PC-9 (cell line): ENCODE measurements at places on chromosomes 16 and 17. TPM values are rescaled to one million over a fixed set of nuclear protein-coding genes. Genes with fewer than 3 reads are reported as not detected.
A peak's percentile ranks its signal among the peaks of the same experiment; 100 is the strongest.

DNA sequence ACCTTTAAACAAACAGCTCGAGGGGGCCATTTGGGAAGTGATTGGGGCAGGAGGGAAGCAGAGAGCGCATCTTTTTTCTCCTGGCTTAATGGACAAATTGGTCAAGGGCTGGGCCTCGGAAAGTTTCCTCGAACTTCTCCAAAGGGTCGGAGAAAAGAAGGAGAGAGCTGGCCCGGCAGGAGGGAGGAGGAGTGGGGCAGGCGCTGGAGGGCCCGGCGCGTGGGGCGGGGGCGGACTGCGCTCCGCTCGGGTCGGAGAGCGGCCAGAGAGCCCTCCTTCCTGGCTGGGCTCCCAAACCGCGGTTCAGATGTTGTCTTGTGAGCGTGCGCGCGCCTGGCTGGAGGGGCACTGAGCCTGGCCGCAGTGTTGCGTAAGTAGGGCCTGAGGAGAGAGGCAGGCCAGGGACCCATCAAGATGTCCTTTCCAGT, 1.2 kb downstream of the MMP2 start:
- H3K27ac ChIP-seq: no peak overlapping the region
- no peaks in the 10 kb centered on the region for H3K36me3 ChIP-seq
- H3K4me1 ChIP-seq: peaks cover 6% of the 10 kb centered on the region; the same call in 1 of the 2 replicates
- no peak for DNase-seq
- no peaks in the 10 kb centered on the region for H3K27me3 ChIP-seq

ANKRD40CL gene
- total RNA-seq: not detected in 2 replicates

DNA sequence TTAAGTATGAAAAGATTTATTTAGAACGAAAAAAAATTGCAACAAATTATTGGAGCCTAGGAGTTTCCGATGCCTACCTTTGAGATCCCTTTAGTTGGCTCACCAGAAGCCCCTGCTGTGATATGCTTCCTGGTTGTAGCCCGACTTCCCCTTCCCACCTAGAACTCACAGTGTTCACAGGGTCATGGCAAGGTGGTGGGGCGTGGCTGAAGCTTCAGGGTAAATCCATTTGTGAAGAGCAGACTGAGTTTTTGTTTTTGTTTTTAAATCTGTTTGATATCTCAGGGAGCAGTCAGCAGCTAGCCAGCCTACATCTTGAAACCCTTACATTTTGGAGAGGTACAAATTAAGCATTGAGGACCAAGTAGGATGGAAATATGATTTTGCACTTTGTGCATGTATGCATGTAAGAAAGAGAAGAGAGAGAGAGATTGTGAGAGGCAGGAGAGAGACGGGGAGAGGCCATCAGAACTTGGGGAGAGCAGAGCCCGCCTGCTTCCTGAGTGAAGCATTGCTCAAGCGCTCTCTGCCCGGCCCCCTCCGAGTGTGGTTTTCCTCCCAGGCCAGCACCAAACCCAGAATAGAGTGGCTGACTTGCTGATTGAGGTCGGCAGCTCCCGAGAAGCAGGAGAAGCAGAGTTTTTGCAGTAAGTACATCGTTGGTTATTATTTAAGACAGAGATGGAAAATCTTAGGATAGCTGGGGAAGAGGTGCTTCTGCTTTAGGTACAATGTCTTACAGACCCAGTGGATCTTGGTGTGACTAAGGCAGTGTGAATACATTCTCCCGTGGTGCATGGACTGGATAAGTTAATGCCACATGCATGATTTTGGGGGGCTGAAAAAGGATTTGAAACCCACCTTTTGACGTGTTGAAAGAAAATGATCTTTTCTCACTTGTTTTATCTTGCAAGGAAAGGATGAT, 64.2 kb downstream of the SPECC1 start:
- no peaks in the 10 kb centered on the region for H3K27me3 ChIP-seq
- H3K4me1 ChIP-seq: no peaks in the 10 kb centered on the region
- no peaks in the 10 kb centered on the region for H3K36me3 ChIP-seq
- no peak overlapping the region for H3K4me3 ChIP-seq
- no peak overlapping the region for H3K27ac ChIP-seq

ASPA gene
- not detected in 2 replicates for total RNA-seq

- H3K27ac ChIP-seq: no peak overlapping the region
- H3K4me1 ChIP-seq: no peaks in the 10 kb centered on the region
- no peaks in the 10 kb centered on the region for H3K36me3 ChIP-seq
- no peak for DNase-seq
- H3K27me3 ChIP-seq: no peaks in the 10 kb centered on the region
These were observed 20.4 kb downstream of the CEP131 start for GRCh38 chr17:81202318-81202717.

DNA sequence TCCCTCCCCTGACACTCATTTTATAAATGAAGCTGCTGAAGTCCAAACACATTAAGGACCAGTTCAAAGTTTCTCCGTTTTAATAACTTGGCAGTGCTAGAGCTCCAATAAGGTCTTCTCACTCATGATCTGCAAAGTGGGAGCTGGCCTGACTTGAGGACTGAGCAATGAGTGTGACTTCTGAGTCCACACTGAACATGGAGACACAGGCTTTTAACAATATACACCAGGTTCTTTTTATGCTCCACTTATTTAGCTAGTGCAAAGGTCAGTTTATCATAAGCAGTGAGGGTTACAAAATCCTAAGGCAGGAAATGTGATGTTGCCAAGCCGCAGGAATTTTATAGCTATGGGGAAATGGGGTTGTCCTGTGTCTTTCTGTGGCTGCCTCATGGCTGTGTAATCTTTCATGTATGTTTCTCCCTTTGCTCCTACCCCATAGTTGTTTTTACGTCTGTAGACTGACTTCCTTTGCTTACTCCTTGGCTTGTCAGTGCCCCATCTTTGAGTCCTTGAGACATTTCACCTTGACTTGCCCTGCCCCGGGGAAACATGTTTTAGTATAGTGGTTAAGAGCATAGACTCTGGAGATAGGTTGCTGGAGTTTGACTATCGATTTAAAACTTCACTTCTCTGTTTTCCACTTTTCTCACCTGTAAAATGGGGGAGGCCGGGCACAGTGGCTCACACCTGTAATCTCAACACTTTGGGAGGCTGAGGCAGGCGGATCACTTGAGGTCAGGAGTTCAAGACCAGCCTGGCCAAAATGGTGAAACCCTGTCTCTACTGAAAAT, 12.2 kb upstream of the MMD start:
- peak; percentile 64 for DNase-seq
- H3K4me3 ChIP-seq: peak overlapping the region; percentile 50
- H3K27ac ChIP-seq: peak overlapping the region; percentile 97
- H3K4me1 ChIP-seq: peaks cover 62% of the 10 kb centered on the region

- H3K27ac ChIP-seq: no peak overlapping the region
- no peak for DNase-seq
- H3K36me3 ChIP-seq: no peaks in the 10 kb centered on the region
- no peak overlapping the region for H3K4me3 ChIP-seq
- peaks cover 55% of the 10 kb centered on the region for H3K4me1 ChIP-seq
- no peaks in the 10 kb centered on the region for H3K27me3 ChIP-seq
These were observed 14.7 kb downstream of the RARA start for GRCh38 chr17:40323391-40324381.

CFAP97D1 gene
- not detected in 2 replicates for total RNA-seq

- H3K27ac ChIP-seq: no peak overlapping the region
- no peak overlapping the region for H3K4me3 ChIP-seq
- H3K36me3 ChIP-seq: no peaks in the 10 kb centered on the region
- peaks cover 10% of the 10 kb centered on the region for H3K4me1 ChIP-seq
- no peaks in the 10 kb centered on the region for H3K27me3 ChIP-seq
These were observed 45.9 kb downstream of the SLC6A2 start for GRCh38 chr16:55701442-55702319.

SDR42E2 gene
- not detected in 2 replicates for total RNA-seq

GRCh38 chr17:31562376-31562840, 170.9 kb downstream of the RAB11FIP4 start:
- H3K4me1 ChIP-seq: peaks cover 59% of the 10 kb centered on the region
- no peaks in the 10 kb centered on the region for H3K27me3 ChIP-seq
- peak overlapping the region; percentile 74 for H3K27ac ChIP-seq
- H3K36me3 ChIP-seq: peaks cover 5% of the 10 kb centered on the region; the same call in 1 of the 2 replicates
- DNase-seq: no peak

- H3K27me3 ChIP-seq: 0 out of 2 replicates have a peak, but pooled peaks cover 2% of the 10 kb centered on the region
- no peak overlapping the region for H3K27ac ChIP-seq
- no peak for DNase-seq
- no peaks in the 10 kb centered on the region for H3K36me3 ChIP-seq
- no peak overlapping the region for H3K4me3 ChIP-seq
These were observed 407.1 kb upstream of the XYLT1 start for GRCh38 chr16:17877821-17878360.

GRCh38 chr16:23256440-23256839, 45.7 kb upstream of the SCNN1B start:
- H3K27me3 ChIP-seq: no peaks in the 10 kb centered on the region
- no peaks in the 10 kb centered on the region for H3K36me3 ChIP-seq
- H3K27ac ChIP-seq: peak overlapping the region; percentile 94

DNA sequence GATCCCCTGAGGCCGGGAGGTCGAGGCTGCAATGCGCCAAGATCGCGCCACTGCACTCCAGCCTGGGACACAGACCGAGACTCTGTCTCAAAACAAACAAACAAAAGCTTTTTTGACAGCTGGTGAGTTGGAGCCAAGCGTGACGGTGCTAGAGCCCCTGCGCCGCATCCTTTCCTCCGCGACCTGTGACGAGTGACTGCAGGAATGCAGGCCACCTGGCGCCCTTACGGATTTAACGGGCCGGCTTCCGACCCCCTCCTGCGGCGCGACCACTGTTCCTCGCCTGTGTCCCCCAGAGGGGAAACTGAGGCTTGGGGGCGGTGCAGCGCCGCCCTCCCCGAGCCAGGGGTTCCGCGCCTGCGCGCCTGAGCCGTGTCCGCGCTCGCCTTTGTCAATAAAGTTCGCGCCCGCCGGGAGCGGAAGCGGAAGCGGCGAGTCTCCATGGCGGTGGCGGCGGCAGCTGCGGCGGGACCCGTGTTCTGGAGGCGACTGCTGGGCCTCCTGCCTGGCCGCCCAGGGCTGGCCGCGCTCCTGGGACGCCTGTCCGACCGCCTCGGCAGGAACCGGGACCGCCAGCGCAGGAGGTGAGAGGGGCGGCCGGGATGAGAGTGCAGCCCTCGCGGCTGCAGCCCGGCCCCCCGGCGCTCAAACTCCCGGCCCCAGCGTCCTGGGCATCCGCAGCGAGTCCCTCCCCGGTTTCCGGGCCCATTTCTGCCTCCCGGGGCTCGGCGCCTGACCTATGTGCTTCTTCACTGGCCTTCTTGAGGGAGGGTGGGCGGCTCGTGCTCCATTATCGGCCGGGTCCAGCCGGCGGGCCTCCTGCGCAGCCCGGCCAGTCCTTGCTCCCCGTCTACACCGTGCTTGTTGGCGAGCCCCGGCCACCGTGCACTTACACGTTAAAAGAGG, at the start of gene PGS1:
PGS1 (plus strand) TSS at position 425 of the 906 bp plus-strand sequence; CDS start at position 442, 17 bp downstream.
- no peaks in the 10 kb centered on the region for H3K36me3 ChIP-seq
- peak within 1 kb of the TSS; percentile 75 for H3K27ac ChIP-seq
- H3K4me1 ChIP-seq: peaks cover 40% of the 10 kb centered on the region
- H3K27me3 ChIP-seq: no peaks in the 10 kb centered on the region

DNA sequence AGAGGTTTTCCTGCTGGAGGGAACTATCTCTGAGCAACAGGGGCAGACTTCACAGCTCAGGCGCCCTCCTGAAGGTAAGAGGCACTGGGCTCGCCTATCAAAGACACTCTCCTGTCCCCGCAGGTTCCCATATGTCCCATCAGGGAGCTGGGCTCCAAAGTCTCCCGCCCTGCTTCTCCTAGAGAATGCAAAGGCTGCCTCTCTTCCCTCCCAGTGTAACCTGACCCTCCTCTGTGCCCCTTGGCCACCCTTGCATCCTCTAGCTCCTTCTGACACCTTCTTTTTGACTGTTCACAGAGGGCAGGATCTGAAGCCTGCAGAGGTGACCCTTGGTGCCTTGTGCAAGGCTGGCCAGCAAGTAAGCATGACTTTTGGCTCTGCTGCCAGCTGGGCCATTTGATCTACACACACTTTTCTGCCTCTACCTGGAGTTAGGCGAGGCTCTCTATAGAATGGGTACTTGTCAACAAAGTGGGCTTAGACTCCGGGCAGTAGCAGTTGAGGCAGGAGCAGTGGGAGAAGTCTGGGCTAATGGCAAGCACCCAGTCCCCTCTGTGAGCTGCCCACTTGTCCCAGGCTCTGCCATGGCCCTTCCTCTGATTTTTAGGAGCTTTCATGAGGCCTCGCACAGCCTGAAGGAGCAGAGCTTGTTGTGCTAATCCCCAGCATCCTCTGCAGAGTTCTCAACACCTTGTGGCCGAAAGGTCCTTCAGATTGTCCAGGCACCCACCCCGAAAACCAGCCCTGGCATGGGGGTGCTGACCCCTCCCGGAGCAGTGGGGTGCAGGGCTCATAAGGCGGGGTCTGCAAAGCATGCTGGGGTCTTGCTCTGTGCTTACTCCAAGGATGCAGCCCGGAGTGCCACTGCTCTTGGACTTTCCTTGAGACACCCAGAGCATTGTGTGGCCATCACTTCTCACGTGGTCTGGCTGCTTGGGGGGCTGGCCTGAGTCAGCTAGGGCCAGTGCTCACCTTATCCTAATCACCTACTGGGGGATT, 122.9 kb downstream of the METRNL start:
- no peak overlapping the region for H3K27ac ChIP-seq
- H3K4me1 ChIP-seq: peaks cover 23% of the 10 kb centered on the region
- DNase-seq: no peak
- H3K4me3 ChIP-seq: no peak overlapping the region
- no peaks in the 10 kb centered on the region for H3K27me3 ChIP-seq

GRCh38 chr16:57258910-57259475, 13.9 kb downstream of the ARL2BP start:
- H3K4me3 ChIP-seq: no peak overlapping the region
- no peaks in the 10 kb centered on the region for H3K27me3 ChIP-seq
- peaks cover 31% of the 10 kb centered on the region for H3K4me1 ChIP-seq
- no peak for DNase-seq
- no peak overlapping the region for H3K27ac ChIP-seq

- DNase-seq: no peak
- no peak overlapping the region for H3K4me3 ChIP-seq
- H3K27me3 ChIP-seq: no peaks in the 10 kb centered on the region
These were observed 51.7 kb downstream of the ZFPM1 start for GRCh38 chr16:88504489-88505404.

SP6 gene
- total RNA-seq: 13.3 and 14.9 TPM in 2 replicates

DNA sequence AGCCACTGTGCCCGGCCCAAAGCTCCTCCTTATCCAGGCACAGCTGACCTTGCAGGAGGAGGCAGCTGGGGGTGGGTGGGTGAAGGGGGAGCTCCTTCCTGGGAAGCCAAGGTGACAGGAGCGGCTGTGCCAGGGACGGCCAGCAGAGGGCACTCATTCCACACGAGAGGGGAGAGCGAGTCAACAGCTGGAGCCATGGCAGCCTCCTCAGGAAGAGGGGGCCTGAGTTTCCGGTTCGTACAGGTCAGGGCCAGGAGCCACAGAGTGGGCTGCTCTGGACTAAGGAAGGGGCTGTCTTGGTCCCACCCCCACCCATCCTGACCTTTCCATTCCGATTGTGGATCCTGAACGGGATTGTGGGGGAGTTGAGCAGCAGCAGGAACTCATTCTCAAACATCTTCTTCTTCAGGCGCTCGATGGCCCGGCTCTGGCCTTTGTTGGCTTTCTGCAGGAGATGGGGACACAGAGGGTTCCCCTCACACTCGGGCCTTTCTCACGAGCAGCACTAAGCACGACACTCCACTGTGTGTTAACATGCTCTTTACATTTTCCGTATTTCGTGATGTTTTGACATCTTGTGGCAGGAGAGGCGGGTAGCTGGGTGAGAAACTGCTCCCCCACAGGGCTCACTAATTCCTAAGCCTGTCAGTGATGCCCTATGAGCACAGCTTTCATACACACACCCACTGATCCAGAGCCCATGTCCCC, 61.6 kb downstream of the TIMM22 start:
- H3K27me3 ChIP-seq: no peaks in the 10 kb centered on the region
- H3K4me1 ChIP-seq: peaks cover 11% of the 10 kb centered on the region
- H3K36me3 ChIP-seq: no peaks in the 10 kb centered on the region; the same call in 1 of the 2 replicates
- no peak overlapping the region for H3K4me3 ChIP-seq
- no peak overlapping the region for H3K27ac ChIP-seq
